Activated CD4-positive, alpha-beta T cell treated with anti-CD3 and anti-CD28 coated beads, Interleukin-2, amount 50 U/mL, for 4 hours (primary cell): ENCODE measurements at places on chromosomes 1 and 21.

DNA sequence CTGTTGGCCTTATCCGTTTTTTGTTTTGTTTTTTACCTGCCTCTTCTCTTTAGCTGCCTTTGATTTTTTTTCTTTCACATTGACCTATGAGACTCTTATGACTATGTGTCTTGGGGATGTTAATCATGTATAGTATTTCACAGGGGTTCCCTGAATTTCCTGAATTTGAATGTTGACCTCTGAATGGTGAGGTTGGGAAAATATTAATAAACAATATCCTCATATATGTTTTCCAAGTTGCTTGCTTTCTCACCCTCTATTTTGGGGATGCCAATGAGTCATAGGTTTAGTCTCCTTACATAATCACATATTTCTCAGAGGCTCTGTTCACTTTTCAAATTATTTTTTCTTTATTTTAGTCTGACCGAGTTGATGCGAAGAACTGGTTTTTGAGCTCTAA lies 29.6 kb downstream of the GBP5 start:
- no peak for DNase-seq

DNA sequence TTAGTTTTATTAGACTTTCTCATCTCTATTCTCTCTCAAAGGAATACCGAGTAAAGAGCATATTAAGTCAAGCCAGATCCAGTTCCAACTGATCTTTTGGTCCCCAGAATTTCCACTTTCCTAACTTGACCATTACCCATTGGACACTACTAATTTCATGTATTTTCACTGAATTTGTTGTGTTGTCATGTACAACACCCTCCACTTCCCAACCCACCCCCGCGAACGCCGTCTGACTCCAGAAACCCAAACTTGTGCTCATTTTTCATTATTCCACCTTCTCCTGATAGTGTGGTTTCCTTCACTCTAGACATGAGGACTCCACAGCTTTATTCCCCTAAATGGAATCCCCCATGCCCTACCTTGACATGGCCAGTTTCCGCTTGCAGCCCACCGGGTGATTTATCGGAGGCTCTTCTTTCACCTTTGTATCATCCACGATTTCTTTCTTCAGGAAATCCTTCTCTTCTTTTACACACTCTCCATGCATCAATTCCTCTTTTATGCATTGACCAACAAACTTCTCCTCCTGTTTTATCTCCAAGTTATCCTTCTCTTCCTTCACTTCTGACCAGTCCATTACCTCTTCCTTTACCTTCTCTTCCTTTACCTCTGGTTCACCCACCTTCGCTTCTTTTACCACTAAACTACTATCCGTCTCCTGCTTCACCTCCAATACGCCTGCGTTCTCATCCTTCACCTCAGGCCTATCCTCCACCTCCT lies 805 bp downstream of the ZNHIT6 start:
- no peak for DNase-seq

DNA sequence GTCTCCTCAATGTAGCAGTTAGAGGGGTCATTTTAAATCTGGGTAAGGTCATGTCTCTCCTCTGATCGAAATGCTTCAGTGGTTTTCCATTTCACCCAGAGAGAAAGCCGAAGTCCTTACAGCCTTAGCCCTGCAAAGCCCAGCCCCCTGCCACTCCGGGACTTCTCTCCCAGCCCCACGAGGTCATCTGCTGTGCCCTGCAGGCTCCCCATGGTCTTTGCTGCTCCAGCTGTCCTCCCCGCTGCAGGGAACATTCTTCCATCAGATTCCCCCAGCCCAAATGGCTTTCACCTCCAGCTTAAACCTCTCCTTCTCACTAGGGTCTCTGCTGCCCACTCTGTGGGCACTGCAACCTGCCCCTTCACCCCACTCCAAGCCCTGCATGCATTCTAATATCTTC lies 626.5 kb downstream of the NPHP4 start:
- no peak for DNase-seq

- DNase-seq = no peak
Observed at GRCh38 chr21:41923186-41923585, 30.6 kb downstream of the C2CD2 start.

GRCh38 chr1:197807739-197808453 lies 32.6 kb upstream of the DENND1B start:
- DNase-seq = no peak

GRCh38 chr1:97488530-97488929 lies 432.3 kb downstream of the DPYD start:
- DNase-seq = no peak

- no peak for DNase-seq
Observed at GRCh38 chr21:19853709-19854575, 1144.3 kb upstream of the NCAM2 start.

DNA sequence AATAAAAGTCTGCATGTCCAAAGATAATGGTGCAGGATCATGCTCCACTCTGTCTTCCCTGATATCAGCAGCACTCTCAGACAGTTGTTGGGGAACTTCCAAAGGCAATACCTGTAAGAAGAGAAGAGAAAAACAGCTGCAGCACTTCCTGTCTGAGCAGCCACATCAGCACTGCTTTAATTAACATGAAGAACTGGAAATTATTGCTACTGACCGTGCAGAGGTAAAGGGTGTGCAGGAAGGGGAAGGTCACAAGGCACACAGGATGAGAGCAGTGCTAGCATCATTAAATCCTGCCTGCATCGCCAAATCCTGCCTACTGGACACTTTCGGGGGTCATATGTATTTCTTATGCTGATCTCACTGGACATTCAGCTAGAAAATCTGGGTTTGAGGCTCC lies 379.0 kb downstream of the LMX1A start:
- no peak for DNase-seq
